B cell (primary cell): ENCODE measurements at places on chromosomes 2 and 18.

GRCh38 chr2:74922592-74923227 is 35.7 kb upstream of the POLE4 start:
- no peak for DNase-seq
- H3K27me3 ChIP-seq = no peaks in the 10 kb centered on the region
- no peaks in the 10 kb centered on the region for H3K36me3 ChIP-seq

GRCh38 chr2:198517976-198518375 is 713.6 kb downstream of the PLCL1 start:
- H3K27me3 ChIP-seq = no peaks in the 10 kb centered on the region
- H3K36me3 ChIP-seq = no peaks in the 10 kb centered on the region
- no peak for DNase-seq
- no peak overlapping the region for H3K27ac ChIP-seq
- no peaks in the 10 kb centered on the region for H3K4me1 ChIP-seq

- no peaks in the 10 kb centered on the region for H3K27me3 ChIP-seq
- H3K4me1 ChIP-seq = peaks cover 47% of the 10 kb centered on the region
- peak; percentile 57 for DNase-seq
- no peaks in the 10 kb centered on the region for H3K36me3 ChIP-seq
These were observed 10.8 kb downstream of the OXER1 start for GRCh38 chr2:42752816-42753813.

- no peaks in the 10 kb centered on the region for H3K4me1 ChIP-seq
- H3K4me3 ChIP-seq = no peak overlapping the region
- DNase-seq = no peak
- no peak overlapping the region for H3K27ac ChIP-seq
- H3K36me3 ChIP-seq = no peaks in the 10 kb centered on the region
- H3K27me3 ChIP-seq = peaks cover 16% of the 10 kb centered on the region
These were observed 12.9 kb downstream of the NPAS2 start for GRCh38 chr2:100832885-100833284.

GRCh38 chr2:232521959-232522622 is 1.9 kb downstream of the PRSS56 start:
- H3K4me1 ChIP-seq = peaks cover 30% of the 10 kb centered on the region
- no peak overlapping the region for H3K27ac ChIP-seq
- no peaks in the 10 kb centered on the region for H3K36me3 ChIP-seq
- H3K4me3 ChIP-seq = no peak overlapping the region
- H3K27me3 ChIP-seq = no peaks in the 10 kb centered on the region
